ENCODE measurements at places on chromosomes 2 and 18.

- no peak for DNase-seq
Measured at GRCh38 chr18:68429841-68430240, 285.1 kb downstream of the TMX3 start.

- DNase-seq = no peak
Measured at GRCh38 chr2:85886590-85886989, 2.2 kb downstream of the ST3GAL5 start.

- DNase-seq = no peak
Measured at GRCh38 chr2:19797871-19798270, 103.9 kb downstream of the TTC32 start.

GRCh38 chr2:163849756-163850435 lies 114.1 kb upstream of the FIGN start:
- no peak for DNase-seq

DNA sequence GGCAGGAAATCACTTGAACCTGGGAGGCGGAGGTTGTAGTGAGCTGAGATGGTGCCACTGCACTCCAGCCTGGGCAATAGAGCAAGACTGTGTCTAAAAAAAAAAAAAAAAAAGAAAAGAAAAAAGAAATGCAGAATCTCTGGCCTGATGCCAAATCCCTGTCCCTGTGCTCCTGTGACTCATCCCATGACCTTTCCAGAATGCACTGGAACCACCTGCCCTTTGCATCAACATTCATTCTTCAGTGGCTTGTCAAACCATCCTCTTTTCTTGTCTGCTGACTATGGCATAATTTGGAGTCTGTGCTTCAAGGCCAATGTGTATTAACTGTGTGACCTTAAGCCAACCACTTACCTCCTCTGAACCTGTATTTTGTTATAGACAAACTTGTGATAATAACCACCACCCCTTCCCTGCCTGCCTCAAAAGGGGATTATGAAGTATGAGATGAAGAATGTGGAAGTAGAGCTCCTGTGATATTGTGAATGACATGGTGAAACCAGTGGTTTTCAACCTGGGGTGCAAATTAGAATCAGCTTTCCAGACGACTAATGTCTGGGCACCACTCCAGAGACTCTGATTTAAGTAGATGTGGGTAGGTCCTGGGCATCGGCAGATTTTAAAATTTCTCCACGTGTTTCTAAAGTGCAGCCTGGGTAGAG lies 189.3 kb downstream of the CLIP4 start:
- no peak for DNase-seq

DNA sequence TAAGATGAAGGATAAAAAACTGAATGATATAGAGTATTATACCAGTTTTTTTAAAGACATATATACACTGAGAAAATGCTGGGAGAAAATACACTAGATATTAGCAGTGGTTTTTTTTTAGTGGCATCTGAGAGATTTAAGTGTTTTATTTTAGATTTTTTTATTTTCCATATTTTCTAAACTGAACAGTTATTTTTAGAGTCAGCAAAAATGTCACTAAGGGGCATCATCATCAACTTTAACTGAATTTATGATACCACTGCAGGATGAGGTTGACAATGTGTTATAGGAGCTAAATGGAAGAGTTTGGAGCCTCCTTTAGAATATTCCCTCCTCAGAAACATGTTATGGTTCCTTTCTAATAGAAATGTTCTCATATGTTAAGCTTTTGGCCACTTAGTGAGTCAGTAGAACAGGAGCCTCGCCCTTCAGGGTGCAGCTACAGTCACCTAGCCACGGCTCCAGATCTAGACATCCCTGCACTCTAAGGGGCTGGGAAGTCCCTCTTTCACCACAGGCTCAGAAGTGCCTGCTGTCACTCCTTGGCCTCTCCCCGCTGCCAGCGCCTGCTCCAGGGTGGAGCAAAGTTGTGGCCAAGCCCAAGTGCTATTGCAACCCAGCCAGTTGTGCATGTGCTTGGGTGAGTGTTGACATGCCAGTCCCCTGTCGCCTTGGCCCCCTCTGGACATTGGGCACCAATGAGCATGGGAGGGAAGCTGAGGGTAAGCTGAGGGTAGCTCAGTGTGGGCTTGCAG lies 210.7 kb upstream of the RASGRP3 start:
- DNase-seq = no peak

- DNase-seq = no peak
Measured at GRCh38 chr18:27497246-27497645, 312.1 kb upstream of the CHST9 start.

DNA sequence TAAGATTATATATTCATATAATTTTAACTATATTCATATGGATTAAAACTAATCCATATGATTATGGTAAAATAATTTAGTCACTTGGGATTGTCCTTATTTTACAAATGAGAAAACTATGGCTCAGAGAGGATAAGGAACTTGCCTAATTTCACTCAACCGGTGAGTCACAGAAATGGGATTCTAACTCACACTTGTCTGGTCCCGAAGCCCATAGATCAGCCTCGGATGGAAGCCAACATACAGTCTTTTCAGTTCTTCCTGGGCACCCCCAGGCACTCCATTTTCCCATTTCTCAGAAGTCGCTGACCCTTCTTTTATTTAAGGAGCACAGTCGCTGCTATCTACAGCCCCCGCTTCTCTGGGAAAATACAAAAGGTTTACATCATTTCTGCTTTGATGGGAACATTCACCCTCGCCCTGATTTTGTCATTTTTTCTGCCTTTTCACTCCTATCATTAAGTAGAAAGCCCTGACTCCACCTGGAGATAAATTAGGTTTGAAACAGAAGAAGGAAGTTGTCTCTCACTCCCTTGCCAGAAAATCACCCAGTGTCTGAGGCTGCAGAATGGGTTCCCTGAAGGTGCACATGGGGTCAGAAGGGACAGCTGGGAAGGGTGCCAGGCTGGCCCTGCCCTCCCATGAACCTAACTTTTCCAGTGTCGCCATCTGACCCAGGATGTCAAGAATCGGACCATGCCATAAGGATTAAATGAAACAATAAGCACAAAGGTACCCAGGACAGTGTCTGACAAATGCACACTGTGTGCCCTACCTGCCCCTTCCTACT lies 36.6 kb downstream of the CYP1B1 start:
- DNase-seq = no peak

DNA sequence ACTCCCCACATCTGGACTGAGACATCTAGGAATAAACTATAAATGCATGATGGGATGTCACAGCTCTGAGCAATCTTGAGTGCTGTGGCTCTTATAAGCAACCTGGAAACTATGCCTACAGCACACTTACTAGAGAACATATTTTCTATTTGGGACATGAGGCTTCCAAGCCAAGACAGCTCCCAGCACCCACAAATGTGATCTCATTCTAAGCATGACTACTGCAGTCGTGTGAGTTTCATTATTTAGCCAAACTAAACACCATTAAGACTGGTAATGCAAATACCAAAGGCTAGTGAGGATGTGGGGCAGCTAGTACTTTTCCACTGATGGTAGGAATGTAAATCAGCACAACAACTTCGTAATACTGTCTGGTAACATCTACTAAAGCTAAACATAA lies 72.5 kb downstream of the RTTN start:
- no peak for DNase-seq

DNA sequence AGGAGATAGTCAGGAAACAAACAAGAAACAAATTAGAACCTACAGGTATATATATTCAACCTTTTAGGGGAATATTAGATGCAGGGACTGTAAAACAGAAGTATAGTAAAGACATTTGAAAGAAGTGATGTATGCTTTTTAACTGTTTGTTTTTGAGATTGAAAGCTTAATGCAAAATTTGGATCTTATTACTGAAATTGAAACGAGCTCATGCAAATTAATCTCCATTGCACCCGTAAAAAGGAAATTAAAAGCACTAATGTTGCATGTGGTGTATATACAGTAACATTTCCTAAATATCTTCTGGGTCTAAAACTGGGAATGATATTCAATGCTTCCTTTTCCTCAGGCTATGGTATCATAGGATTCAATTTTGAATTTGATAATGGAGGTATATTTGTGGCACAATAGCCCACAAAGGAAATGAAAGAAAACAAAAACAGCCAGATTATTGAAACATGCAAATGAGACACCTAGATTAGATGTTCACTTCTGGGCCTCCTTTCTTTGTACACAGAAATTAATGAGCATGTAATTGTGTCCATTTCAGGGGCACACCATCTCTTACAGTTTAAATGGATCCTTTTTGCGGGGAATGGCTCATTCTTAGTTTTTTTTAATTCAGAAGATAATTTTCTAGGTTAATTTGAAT lies 1.6 kb upstream of the ELOA2 start:
- no peak for DNase-seq

DNA sequence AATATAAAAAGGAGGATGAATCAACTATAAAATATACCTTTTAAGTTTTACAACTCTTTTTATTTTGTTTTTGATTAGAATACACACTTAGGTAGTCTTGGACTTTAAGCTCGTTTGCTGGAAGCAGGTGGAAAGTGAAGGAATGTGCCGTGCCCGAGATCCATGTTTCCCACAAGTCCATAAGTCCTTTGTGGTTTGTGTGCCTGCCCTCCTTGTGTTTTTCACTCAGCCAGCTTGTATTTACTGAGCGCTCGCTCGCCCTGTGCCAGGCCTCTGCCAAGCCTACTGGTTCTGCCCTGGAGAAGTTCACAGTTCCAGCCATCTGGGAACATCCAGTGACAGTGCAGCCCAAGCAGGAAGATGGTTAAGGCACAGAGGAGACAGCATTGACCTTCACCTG lies 142.6 kb downstream of the MGAT5 start:
- no peak for DNase-seq

- DNase-seq = no peak
Measured at GRCh38 chr2:83081826-83082690, 1377.0 kb downstream of the SUCLG1 start.
